Ovary (tissue), 10 donors: ENCODE measurements at places on chromosomes 11 and 22. TPM values are rescaled to one million over a fixed set of nuclear protein-coding genes. Genes with fewer than 3 reads are reported as not detected.

Gene CABP2
- not detected for polyA plus RNA-seq

Gene SAA2
- polyA plus RNA-seq = 0.10 TPM

Gene NAGA
- 18.1 TPM for polyA plus RNA-seq

Gene MS4A8
- not detected for polyA plus RNA-seq

Gene KCTD14
- 2.7 TPM for polyA plus RNA-seq

Gene PRG2
- polyA plus RNA-seq = not detected

Gene SNX32
- 0.80 TPM for polyA plus RNA-seq

Gene KRTAP5-10
- polyA plus RNA-seq = not detected

Gene VPREB1
- polyA plus RNA-seq = not detected

Gene OR52I1
- not detected for polyA plus RNA-seq

Gene PVALB
- not detected for polyA plus RNA-seq

Gene NUDT22
- polyA plus RNA-seq = 32.3 TPM

Gene RTN4R
- polyA plus RNA-seq = 1.5 TPM

Gene AP2A2
- polyA plus RNA-seq = 31.1 TPM

Gene OR52E6
- polyA plus RNA-seq = not detected

Gene PNPLA5
- not detected for polyA plus RNA-seq

Gene MS4A3
- polyA plus RNA-seq = not detected

Gene OR5A1
- not detected for polyA plus RNA-seq

Gene UBQLN3
- polyA plus RNA-seq = not detected

Gene KDM4E
- polyA plus RNA-seq = not detected

Gene KCNJ1
- polyA plus RNA-seq = not detected

Gene OR9Q2
- not detected for polyA plus RNA-seq

Gene DBX1
- polyA plus RNA-seq = not detected

Gene SLC22A8
- polyA plus RNA-seq = not detected

Gene USP2
- 1.0 TPM for polyA plus RNA-seq

Gene MFRP
- polyA plus RNA-seq = not detected

Gene MEI1
- 2.6 TPM for polyA plus RNA-seq

Gene MOGAT2
- polyA plus RNA-seq = not detected

Gene CASP5
- polyA plus RNA-seq = 0.40 TPM

Gene FIBIN
- 43.9 TPM for polyA plus RNA-seq
